ENCODE measurements at places on chromosomes 13 and 19.

GRCh38 chr13:28743020-28743419, 24.2 kb upstream of the SLC46A3 start:
- DNase-seq, result no peak

GRCh38 chr19:17489392-17490030, 19.2 kb downstream of the SLC27A1 start:
- no peak for DNase-seq

GRCh38 chr19:5316138-5316537, 24.5 kb downstream of the PTPRS start:
- no peak for DNase-seq

- DNase-seq, result no peak
Observed at GRCh38 chr19:49020342-49020741, 3.5 kb upstream of the LHB start.

- DNase-seq, result peak; percentile 96
Observed at GRCh38 chr19:45779231-45780145, 2.8 kb downstream of the DMPK start.

DNA sequence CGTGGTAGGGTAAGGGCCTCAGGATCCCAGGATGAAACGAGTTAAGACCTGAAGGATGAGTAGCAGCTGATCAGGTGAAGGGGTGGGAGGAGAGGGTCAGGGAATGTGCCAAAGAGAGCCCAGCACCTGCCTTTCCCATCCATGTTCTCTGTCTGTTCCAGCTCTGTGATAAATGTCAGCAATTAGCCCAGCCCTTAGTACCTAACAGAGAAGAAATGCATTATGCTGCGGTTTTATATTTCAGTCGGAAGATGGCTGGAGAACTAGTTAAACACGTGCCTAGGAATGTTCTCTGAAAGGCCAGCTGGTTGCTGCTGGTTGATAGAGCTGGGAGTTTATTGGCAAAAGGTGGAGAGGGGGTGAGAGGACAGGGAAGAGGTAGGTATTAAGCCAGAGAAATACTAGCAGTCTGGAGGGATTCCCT, 268.2 kb downstream of the SHISA2 start:
- no peak for DNase-seq

GRCh38 chr19:7618771-7619510, 10.4 kb downstream of the XAB2 start:
- DNase-seq, result peak; percentile 92

- DNase-seq, result no peak
Observed at GRCh38 chr19:55075371-55075998, at the start of gene EPS8L1. Gene EPS8L1 (plus strand): TSS chr19:55075869. CDS start chr19:55076445, 576 bp downstream.

DNA sequence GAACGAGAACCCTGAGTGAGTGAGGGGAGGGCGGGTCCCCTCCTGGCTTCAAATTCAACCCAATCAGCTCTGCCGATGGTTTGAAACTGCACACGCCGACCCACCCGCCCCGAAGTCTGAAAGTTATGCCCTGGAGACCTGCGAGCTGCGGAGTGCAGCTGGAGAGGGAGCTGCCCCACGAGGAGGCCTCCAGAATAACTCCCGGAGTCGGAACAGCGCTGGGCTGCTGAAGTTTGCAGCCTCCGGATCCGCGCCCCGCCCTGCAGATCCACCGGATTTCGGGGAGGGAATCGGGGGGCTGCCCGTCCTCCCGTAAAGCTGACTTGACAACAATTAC, 7.0 kb downstream of the POU4F1 start:
- DNase-seq, result peak; percentile 42

GRCh38 chr13:27496006-27496405, 45.6 kb upstream of the MTIF3 start:
- no peak for DNase-seq

- DNase-seq, result no peak
Observed at GRCh38 chr13:49240017-49240416, 7.7 kb upstream of the CDADC1 start.

DNA sequence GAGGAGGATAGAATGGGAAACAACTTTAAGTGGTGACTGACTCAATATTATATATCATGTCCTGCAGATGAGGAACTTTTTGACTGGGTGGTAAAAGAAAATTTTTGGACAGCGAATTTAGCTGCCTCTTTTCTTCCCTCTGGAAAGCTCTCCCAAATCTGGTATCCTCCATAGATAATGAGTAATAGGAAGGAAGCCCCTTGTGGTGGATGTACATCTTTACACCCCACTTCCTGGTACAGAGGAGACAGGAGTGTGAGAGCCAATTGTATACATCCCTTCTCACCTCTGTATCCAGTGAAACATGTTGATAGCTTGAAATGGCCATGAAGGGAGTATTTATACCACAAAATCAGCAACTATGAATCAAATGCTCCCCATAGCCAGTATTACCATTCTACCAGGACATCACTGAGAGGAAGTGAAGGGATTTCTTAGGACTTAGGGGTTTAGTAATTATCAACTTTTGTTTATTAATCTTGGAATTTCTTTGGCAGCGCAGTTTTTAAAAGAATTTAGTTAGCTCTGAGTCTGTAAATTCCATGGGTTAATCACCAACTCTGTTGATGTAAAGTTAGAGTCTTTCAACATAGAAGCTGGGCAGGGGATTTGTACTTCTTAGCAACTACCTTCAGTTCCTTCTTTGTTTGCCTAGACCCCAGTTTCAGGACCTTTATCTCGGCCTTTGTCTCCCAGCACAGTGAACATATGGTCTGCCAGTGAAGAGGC, 17.0 kb upstream of the TDRD3 start:
- DNase-seq, result no peak

DNA sequence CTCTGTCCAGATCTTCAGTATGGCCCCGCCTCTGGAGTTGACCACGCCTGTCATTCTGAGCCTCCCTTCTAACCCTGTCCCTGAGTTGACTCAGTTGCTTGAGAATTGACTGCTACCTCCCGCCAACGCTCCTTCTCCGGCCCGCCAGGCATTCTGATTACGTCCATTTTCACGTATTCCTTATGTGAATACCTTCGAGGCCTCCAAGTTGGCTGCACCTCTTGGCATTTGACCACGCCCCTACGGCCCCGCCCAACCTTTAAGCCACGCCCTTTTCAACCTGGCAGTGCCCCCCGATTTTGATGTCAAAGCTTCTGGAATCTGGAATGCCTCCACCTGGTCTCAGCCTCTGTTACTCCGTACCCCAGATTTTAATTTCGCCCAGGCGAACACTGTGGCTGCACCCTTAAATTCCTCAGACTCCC, 1.7 kb upstream of the EML2 start:
- DNase-seq, result no peak

Measured in BE2C (cell line).